ENCODE measurements at places on chromosomes 1 and 21.

GRCh38 chr1:153763365-153764225 is 11.6 kb upstream of the SLC27A3 start:
- H3K27me3 ChIP-seq: no peaks in the 10 kb centered on the region
- peaks cover 23% of the 10 kb centered on the region for H3K36me3 ChIP-seq
- no peak overlapping the region for H3K27ac ChIP-seq
- H3K4me3 ChIP-seq: no peak overlapping the region
- DNase-seq: no peak
- H3K4me1 ChIP-seq: no peaks in the 10 kb centered on the region

DNA sequence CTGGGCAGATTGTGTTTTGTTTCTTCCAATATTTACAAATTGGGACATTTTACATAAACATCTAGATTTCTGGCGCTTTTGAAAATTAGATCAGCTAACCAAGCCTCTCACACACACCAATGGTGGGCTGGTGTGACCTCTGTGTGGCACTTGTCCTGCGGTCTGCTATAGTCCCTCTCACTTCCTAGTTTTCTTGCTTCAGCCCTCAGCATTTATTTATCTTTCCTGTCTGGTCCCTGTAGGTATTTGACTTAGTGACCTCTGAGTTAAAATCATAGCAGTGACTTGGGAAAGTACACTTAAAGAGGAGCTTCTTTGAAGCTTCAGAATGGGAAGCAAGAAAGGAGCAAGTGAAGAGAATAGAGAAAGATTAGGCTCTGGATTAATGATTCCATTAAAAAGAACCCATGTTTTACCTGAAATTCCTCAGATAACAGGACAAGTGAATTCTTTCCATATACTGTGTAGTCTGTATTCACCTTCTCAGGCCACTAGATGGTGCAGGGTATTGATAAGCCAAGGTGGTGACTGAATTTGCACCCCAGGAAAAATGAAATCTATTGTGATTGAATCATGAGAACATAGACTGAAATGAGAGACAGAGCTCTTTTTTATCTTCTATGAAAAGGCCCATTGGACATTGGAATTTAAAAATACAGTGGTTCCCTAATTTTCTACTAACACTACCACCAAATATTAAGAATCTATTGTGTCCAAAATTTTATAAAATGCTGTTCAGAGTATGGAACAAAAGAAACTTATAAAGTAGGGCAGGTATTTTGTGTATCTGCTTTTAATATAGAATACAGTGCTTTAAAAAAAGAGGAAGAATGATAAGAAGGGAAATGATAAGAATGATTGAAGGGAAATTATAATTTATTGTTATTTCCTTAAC is 7.1 kb upstream of the DIPK1A start:
- H3K27me3 ChIP-seq: no peaks in the 10 kb centered on the region
- H3K27ac ChIP-seq: no peak overlapping the region
- H3K4me1 ChIP-seq: peaks cover 5% of the 10 kb centered on the region
- H3K36me3 ChIP-seq: no peaks in the 10 kb centered on the region
- no peak overlapping the region for H3K4me3 ChIP-seq
- no peak for DNase-seq

- H3K27me3 ChIP-seq: peaks cover 10% of the 10 kb centered on the region
- no peak overlapping the region for H3K4me3 ChIP-seq
- H3K4me1 ChIP-seq: peaks cover 21% of the 10 kb centered on the region
- H3K27ac ChIP-seq: no peak overlapping the region
Measured at GRCh38 chr1:114000406-114000805, 21.1 kb downstream of the OLFML3 start.

DNA sequence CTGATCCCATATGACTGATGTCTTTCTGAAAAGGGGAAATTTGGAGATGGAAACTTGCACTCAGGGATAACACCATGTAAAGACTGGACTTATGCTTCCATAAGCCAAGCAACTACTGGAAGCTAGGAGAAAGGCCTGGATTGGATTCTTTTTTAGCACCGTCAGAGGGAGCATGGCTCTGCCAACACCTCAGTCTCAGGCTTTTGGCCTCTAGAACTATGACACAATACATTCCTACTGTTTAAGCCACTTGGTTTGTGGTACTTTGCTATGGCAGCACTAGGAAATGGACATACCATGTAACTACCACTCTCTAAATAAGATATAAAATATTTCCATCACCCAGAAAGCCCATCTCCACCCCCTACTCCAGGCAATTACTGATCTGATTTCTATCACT is 139.7 kb downstream of the CYYR1 start:
- H3K36me3 ChIP-seq: no peaks in the 10 kb centered on the region
- no peak overlapping the region for H3K4me3 ChIP-seq
- H3K4me1 ChIP-seq: no peaks in the 10 kb centered on the region
- no peaks in the 10 kb centered on the region for H3K27me3 ChIP-seq

- DNase-seq: no peak
- H3K36me3 ChIP-seq: no peaks in the 10 kb centered on the region
- H3K27me3 ChIP-seq: peaks cover 15% of the 10 kb centered on the region
Measured at GRCh38 chr1:203177470-203178039, 1.9 kb upstream of the MYBPH start.

DNA sequence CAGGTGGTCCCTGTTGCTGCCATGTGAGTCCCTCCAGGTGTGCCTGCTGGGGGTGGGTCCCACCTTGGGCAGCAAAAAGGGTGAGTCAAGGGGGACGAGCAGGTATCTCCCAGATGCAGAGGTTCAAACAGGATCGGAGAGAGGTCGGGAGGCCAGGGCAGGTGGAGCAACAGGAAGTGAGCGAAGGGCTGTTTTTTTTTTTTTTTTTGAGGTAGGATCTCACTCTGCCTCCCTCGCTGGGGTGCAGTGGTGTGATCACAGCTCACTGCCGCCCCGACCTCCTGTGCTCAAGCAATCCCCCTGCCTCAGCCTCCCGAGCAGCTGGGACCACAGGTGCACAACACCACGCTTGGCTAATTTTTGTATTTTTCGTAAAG is 39.4 kb downstream of the SLC2A7 start:
- H3K4me3 ChIP-seq: no peak overlapping the region
- DNase-seq: no peak
- no peaks in the 10 kb centered on the region for H3K4me1 ChIP-seq
- no peak overlapping the region for H3K27ac ChIP-seq
- no peaks in the 10 kb centered on the region for H3K36me3 ChIP-seq
- H3K27me3 ChIP-seq: no peaks in the 10 kb centered on the region

DNA sequence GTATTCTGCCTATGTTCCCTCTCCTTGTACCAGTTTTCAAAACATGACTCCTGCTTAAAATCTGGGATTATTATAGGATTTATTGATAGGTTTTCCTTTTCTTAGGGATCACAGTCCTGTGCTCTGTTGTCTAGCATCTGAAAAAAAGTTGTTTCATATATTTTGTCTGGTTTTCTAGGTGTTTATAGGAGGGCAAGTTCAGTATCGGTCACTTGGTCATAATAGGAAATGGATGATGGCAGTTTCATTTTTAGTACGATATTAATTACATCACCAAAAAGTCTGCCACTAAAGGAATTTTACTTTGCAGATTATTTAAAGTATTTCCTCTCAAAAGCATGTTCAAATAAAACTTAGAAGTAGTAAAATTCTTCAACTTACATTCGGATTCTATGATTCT is 94.4 kb downstream of the RASAL2 start:
- H3K4me3 ChIP-seq: no peak overlapping the region
- peaks cover 6% of the 10 kb centered on the region for H3K4me1 ChIP-seq
- H3K27me3 ChIP-seq: no peaks in the 10 kb centered on the region
- no peak overlapping the region for H3K27ac ChIP-seq
- H3K36me3 ChIP-seq: peaks cover 3% of the 10 kb centered on the region

DNA sequence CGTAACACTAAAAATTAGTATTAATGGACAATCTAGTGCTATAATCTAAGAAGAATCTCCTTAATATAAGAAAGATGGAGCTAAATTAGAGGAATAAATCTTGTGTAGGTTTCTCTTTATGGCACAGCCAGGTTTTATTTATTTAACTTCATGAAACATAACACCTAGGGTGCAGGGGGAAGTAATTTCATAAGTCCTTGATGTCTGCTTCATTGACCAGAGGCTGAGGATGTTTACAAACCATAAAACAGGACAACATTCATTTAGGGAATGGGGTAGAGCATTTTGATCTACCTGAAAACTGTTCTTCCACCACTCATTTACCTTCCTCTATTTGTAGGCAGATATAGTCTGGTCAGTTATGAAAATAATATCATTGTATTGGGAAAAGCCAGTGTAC is 95.5 kb downstream of the NGF start:
- H3K36me3 ChIP-seq: no peaks in the 10 kb centered on the region
- peaks cover 3% of the 10 kb centered on the region for H3K4me1 ChIP-seq
- DNase-seq: no peak
- no peaks in the 10 kb centered on the region for H3K27me3 ChIP-seq
- H3K4me3 ChIP-seq: no peak overlapping the region
- H3K27ac ChIP-seq: no peak overlapping the region

DNA sequence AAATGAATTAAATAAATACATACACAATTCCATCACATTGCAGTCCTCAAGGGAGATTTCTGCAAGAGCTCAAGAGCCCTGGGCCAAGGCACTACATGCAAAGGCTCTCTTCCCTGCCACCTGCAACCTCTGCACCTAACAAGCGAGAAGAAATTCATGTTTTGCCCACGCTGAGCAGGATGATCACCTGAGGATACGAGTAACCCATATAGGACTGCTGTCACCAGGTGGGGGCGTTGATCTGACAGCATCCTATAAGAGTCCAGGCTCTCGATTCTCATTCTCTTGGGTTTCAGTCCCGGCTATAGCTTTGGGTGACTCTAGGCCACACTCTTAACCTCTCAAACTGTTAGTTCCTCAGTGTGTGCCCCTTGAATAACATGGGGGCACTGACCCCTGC is 18.7 kb upstream of the SPOCD1 start:
- no peak overlapping the region for H3K27ac ChIP-seq
- no peaks in the 10 kb centered on the region for H3K36me3 ChIP-seq
- peaks cover 3% of the 10 kb centered on the region for H3K27me3 ChIP-seq
- no peak for DNase-seq

DNA sequence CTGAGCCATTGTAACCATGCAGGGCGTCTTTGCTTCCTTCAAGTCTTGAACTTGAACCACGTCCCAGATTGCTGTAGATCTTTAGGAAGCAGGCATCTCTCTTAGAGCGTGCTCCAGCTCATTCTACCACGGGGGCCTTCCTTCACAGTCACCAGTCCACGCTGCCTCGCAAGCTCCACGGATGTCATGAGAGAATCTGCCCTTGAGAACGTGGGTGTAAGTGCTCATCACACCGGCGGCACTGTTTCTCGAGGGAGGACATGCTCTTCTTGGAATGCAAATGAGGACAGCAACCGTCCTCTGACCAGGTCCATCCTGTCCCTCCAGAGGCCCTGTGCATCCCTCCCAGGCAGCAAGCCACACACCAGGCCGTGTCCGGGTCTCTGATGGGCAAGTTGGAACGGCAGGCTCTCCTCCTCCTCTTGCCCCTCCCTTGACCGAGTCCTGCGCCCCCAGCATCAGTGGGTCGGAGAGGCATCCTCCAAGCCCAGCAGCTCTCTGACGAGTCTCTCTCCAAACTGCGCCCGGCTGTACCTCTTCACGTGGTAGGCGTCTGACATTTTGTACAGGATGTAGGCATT is 103.1 kb downstream of the PGBD5 start:
- no peaks in the 10 kb centered on the region for H3K4me1 ChIP-seq
- H3K27ac ChIP-seq: no peak overlapping the region
- no peaks in the 10 kb centered on the region for H3K36me3 ChIP-seq
- no peak for DNase-seq
- H3K27me3 ChIP-seq: no peaks in the 10 kb centered on the region

Data from type B pancreatic cell (in vitro differentiated cells).